Stimulated activated CD4-positive, alpha-beta T cell treated with anti-CD3 and anti-CD28 coated beads, Interleukin-1b, Interleukin-23, amount 100 ng/mL, for 1 hour (primary cell): ENCODE measurements at places on chromosomes 2 and 18.
A peak's percentile ranks its signal among the peaks of the same experiment; 100 is the strongest.

- no peak for DNase-seq
These were observed 96.0 kb upstream of the ALKAL2 start for GRCh38 chr2:383888-384287.

GRCh38 chr2:190959911-190960788 is 53.8 kb downstream of the STAT1 start:
- no peak for DNase-seq

DNA sequence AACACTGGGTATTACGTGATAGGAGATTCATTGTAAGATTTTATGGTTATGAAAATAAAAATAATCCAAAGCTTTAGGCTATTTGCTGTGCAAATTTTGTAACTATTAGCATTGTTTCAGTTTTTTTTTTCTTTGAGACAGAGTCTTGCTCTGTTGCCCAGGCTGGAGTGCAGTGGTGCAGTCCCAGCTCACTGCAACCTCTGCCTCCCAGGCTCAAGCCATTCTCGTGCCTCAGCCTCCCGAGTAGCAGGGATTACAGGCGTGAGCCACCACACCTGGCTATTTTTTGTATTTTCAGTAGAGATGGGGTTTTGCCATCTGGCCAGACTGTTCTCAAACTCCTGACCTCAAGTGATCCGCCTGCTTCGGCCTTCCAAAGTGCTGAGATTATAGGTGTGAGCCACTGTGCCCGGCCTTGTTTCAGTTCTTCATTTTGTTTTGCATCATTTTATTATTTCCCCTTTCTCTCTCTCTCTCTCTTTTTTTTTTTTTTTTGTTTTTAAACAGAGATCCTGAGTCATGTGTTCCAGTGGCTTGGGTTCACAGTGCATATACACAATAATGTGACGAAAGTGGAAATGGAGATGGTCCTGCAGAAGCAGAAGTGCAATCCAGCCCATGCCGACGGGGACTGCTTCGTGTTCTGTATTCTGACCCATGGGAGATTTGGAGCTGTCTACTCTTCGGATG is 25.8 kb downstream of the CASP10 start:
- no peak for DNase-seq

DNA sequence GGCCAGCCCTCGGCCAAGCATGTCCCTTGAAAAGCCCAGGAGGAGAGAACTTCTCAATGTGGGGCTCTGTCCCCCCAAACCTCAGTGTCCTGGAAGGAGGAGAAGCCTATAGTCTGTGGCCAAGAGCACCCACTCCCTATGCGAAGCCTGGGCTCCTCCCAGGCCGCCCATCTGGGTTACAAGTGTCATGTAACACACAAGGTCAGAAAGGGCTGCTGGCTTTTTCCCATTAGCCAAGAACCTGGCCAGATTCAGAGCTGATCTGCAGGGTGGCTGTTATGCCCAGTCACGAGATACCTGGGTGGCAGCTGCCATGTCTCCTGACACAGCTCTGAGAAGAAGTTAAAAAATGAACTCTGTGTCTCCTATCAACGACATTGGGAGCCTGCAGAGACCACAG is 170.7 kb downstream of the TNS1 start:
- DNase-seq = no peak

GRCh38 chr2:15594291-15595256 is 2.9 kb downstream of the DDX1 start:
- no peak for DNase-seq

DNA sequence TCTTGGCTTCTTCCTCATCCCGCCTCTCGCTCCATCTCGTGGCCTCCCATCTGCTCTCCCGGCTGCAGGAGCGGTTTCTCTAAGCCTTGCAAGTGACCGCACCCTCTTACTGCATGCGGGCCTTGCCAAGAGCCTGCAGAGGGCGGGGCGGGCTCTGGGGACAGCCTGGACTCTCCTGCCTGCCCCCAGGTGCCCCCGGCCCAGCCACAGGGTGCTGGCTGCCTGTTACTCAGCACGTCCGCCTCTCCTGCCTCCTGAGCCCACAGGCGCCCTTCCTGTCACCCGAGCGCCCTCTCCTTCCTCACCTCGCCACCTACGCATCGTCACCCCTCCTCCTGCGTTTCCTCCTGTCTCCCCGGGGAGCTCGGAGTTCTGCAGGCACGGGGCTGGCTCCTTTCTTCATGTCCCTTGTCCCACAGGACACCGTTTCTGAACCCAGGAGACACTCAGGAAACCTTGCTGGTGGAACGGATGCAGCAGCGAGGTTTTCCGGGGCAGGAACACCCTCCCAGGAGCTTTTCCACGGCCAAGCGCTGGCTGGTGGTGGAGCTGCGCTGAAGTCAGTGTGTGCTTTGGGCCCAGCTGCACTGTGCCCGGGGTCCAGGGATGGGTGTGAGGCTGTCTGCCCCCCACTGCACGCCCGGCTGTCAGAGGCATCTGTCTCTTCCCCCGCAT is 28.5 kb downstream of the HPCAL1 start:
- peak; percentile 47 for DNase-seq

DNA sequence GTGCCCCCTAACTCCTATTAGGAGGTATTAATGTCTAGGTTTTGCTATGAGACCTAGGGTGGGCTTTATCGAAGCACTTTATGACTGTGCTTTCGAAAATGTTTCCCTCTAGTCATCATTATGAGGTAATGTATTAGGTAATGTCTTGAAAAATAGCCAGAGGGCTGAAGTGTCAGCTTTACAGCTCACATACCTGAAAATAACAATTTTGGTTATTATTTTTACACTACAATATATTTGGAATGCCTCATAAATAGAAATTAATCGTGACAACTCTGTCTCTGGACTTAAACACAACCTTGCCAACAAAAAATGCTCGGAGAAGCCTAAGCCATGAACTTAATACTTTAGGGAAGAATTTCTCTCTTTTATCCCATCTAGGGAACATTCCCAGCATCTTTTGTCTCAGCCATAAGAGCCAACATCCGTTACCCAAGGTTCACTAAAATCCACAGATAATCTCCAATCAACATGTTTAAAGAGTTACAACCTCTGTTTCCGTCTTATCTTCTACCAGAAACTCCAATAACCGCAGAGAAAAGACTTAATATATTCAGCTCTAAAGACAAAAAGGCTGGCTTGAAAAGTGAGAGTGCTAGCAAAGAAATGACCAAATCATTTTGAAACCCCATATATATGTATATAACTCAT is 130.9 kb upstream of the RND3 start:
- DNase-seq = no peak

DNA sequence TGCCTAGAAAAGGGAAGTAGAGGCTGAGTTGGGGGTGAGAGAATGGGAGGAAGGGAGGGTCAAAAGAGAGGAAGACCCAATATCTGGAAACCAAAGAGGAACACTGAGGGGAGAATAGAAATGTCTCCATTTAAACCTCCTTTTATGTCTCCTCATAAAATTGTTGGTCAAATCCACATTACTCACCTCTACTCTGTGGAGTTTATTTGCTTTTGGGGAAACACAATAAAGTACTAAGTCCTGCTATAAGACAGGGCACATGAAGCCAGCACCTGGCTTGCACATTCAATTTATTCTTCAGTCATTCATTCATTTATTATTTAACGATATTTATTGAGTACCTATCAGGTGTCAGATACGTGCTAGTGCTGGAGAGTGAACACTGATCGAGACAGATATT is 60.3 kb upstream of the NFE2L2 start:
- DNase-seq = no peak

- no peak for DNase-seq
These were observed 4.9 kb upstream of the DUSP2 start for GRCh38 chr2:96150007-96150640.

- DNase-seq = no peak
These were observed 100.2 kb upstream of the ARL5A start for GRCh38 chr2:151928380-151928779.

GRCh38 chr2:100291152-100291970 is 30.9 kb downstream of the LONRF2 start:
- peak; percentile 4 for DNase-seq

DNA sequence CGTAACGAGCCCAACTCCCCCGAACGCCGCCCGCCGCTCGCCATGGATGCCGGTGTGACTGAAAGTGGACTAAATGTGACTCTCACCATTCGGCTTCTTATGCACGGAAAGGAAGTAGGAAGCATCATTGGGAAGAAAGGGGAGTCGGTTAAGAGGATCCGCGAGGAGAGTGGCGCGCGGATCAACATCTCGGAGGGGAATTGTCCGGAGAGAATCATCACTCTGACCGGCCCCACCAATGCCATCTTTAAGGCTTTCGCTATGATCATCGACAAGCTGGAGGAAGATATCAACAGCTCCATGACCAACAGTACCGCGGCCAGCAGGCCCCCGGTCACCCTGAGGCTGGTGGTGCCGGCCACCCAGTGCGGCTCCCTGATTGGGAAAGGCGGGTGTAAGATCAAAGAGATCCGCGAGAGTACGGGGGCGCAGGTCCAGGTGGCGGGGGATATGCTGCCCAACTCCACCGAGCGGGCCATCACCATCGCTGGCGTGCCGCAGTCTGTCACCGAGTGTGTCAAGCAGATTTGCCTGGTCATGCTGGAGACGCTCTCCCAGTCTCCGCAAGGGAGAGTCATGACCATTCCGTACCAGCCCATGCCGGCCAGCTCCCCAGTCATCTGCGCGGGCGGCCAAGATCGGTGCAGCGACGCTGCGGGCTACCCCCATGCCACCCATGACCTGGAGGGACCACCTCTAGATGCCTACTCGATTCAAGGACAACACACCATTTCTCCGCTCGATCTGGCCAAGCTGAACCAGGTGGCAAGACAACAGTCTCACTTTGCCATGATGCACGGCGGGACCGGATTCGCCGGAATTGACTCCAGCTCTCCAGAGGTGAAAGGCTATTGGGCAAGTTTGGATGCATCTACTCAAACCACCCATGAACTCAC is 673 bp downstream of the PCBP1 start:
- DNase-seq = no peak

DNA sequence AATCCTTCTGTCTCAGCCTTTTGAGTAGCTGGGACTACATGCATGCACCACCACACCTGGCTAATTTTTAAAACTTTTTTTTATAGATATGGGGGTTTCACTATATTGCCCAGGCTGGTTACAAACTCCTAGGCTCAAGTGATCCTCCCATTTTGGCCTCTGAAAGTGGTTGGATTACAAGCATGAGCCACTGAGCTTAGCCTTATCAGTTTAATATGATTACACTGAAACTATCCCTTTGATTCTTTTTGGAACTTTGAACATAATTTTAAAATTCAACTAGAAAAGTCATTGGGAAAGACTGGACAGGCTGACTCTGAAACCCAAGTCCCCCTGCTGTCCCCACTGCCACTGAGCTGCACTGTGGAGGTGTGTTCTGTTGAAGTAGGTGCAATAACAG is 114.8 kb downstream of the ARL4C start:
- DNase-seq = no peak
